Activated T-helper 17 cell treated with anti-CD3 and anti-CD28 coated beads, Interleukin-2, amount 50 U/mL, for 72 hours (primary cell): ENCODE measurements at places on chromosomes 7 and 10. TPM values are rescaled to one million over a fixed set of nuclear protein-coding genes. Genes with fewer than 3 reads are reported as not detected.
A peak's percentile ranks its signal among the peaks of the same experiment; 100 is the strongest.

The MCM10 gene
- 36.4 TPM for total RNA-seq

The MINDY4 gene
- total RNA-seq, result 1.4 TPM

The GPER1 gene
- 1.1 TPM for total RNA-seq

The LRRC61 gene
- total RNA-seq, result 61.6 TPM

The RHBDD2 gene
- total RNA-seq, result 19.3 TPM

The ANKRD2 gene
- not detected for total RNA-seq

The CLDN4 gene
- total RNA-seq, result 0.26 TPM

The ZFYVE27 gene
- total RNA-seq, result 36.8 TPM

The FGFBP3 gene
- 0.37 TPM for total RNA-seq

The EPHB4 gene
- 6.4 TPM for total RNA-seq

The DENND2A gene
- not detected for total RNA-seq

DNA sequence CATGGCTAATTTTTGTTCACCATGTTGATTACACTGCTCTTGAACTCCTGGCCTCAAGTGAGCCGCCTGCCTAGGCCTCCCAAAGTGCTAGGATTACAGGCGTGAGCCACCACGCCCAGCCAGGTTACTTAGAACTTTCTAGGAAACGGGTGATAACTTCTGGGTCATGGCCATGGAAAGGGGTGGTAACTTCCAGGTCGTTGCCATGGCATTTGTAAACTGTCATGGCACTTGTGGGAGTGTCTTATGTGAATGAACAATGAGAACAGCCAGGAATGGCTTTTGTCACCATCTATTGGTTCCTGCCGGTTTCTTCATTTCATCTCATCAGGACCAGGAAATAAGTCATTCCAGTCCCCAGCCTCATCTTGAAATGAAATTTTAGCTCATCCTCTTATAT lies 120.9 kb downstream of the SLC16A9 start:
- ATAC-seq, result no peak

DNA sequence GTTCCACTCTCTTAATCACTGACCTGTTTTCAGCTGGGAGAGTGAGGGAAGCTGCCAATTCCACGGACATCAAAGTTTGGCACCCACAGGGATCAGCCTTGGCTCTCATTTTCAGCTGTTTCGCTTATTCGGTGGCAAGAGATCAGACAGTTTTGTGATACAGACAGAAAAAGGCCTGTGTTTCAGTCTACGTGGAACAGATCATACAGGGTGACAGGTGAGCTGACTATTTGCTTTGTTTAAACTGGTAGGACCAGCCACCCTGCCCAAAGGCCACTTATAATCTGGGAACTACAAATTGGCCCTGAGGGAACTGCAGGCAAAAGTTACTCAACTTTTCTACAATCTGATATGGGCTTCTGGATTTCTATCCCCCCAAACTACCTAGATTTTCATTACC lies 128.6 kb downstream of the ZNF467 start:
- no peak for ATAC-seq

GRCh38 chr7:47791682-47792081 lies 156.6 kb downstream of the PKD1L1 start:
- ATAC-seq, result no peak

- ATAC-seq, result peak; percentile 97
These were observed 47.3 kb downstream of the LRRN3 start for GRCh38 chr7:111138193-111138569.

GRCh38 chr7:102095321-102096011 lies 191.2 kb upstream of the SH2B2 start:
- no peak for ATAC-seq

GRCh38 chr10:71184421-71184820 lies 27.9 kb upstream of the UNC5B start:
- no peak for ATAC-seq

DNA sequence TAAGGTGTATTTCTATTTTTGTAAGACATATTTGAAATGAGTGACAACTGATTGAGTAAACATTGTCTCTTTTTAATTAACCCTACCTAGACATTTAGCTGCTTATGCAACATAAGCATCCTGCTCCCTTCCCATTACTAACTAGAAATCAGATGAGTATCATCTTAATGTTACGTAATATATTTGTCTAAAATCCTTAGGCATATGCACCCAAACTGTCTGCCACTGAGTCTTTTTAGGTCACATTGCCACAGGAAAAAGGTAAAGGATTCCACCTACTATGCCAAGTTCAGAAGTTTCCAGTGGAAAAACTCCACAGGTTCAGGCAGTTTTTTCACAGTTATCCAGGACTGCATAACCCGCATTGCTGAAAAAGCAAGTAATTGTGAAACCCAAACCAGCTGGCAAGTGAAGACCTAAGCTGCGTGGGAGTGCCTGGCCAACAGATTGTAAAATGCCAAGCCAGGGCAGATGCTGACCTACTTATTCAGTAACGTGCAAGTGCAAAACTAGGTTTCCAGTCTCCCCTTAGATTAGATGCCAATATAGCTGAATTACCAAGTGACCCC lies 983.7 kb downstream of the GATA3 start:
- no peak for ATAC-seq

- ATAC-seq, result peak; percentile 2
These were observed 975 bp downstream of the GLCCI1 start for GRCh38 chr7:7969306-7970236.

DNA sequence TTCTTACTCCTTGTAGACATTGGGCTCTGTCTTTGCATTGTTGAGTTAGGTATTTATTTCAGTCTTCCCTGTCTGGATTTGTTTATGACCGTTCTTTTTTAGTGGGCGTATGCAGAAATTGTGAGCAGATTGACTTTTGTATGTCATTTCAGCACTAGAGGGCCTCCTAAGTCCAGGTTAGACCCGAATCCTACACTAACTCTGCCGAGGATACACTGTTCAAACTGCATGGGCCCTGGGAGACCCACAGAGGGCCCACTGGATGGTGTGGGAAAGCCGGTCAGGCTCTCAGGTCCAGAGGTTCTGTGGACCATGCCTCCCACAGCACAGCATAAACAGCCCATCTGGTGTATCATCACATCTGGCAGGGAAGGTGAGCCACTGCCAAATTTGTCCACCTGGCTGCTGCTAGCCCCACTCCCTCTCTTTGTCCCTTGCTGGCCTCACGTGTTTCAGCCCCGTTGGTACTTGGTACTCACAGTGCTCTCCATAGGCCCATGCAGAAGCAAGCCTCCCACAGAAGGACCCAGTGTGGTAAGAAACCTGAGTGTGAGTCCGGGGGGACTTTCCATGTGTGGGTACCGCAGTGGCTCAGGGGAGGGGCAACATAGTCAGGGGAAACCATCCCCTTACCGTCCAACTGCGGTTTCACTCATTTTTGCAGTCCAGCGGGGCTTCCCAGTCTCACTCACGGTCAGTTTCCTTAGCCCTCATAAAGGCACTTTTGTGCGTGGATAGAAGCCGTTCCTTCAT lies 112.8 kb downstream of the APBB1IP start:
- no peak for ATAC-seq

DNA sequence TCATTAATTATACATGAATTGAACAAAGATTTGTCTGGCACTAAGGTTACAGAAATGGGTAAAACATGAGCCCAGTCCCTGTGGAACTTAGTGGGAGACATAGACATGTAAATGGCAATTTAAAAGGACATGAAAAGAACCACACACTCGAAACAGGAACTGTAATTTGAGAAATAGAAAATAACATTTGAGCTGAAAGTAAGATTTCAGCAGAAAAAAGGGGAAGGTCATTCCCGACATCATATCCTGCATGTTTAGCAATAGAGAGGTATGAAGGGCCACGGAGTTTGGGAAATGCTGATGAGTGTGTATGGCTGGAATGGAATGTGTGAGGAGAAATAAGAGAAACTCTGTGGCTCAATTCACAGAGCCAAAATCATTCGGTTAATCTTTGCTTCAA lies 175.4 kb upstream of the AHR start:
- ATAC-seq, result no peak

DNA sequence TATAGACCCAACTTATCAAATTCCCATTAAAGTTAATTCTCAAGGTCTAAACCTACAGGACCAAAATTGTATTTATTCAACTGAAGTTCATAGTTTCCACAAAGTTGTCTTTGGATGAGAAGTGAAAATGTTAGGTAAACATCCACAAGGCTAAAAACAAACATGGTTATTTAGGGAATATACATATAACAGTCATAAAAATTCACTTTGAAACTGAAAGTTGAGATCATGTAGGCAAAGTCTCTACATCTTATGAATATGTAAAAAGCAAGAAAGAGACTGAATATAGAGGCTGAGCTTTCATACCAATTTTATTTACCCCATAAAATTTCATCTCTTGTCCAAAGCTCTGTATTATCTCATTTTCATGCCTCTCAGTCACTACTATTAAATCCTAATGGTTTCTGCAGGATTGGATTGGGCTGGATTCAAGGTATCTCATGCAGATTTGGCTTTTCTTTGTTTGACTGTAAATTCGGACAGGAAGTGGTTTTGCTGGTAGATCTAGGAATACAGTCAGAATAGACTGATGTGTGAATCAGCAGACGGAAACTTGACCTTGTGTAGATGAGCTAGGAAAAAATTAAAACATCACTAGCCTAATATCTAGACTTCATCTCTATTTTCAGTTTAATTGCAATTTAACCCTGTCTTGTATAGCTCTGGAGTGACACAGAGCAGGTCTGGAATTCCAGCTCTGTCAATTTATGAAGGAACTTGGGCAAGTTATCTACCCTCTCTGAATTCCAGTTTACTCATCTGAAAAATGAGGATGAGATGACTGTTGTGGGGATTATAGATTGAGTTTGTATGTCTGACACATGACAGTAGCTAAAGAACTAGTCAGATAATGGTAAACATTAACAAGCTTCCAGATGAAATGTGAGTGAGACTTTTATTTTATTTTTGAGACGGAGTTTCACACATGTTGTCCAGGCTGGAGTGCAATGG lies 27.3 kb upstream of the SKAP2 start:
- ATAC-seq, result no peak

GRCh38 chr7:36190447-36191291 lies 37.6 kb downstream of the EEPD1 start:
- no peak for ATAC-seq

- ATAC-seq, result no peak
These were observed 83.1 kb upstream of the HABP2 start for GRCh38 chr10:113469796-113470195.

DNA sequence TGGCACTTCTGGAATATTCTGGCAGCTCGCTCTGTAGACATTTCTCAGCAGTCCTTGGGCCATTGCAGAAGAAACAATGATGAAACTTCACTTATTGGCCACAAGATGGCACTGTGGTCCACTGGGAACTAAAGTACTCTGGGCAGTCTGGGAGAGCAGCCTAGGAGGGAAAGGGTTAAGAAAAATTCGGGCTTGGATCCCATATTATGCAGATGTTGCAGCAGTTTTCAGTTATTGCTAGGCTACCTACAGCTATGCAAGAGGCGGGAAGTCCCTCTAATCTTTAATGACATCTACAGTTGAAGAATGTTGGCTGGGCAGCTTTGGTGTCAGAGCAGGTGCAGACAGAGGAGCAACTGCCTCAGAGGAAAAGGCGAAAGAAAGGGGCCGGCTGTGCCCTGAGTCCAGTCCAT lies 201.7 kb upstream of the PRSS58 start:
- peak; percentile 65 for ATAC-seq

DNA sequence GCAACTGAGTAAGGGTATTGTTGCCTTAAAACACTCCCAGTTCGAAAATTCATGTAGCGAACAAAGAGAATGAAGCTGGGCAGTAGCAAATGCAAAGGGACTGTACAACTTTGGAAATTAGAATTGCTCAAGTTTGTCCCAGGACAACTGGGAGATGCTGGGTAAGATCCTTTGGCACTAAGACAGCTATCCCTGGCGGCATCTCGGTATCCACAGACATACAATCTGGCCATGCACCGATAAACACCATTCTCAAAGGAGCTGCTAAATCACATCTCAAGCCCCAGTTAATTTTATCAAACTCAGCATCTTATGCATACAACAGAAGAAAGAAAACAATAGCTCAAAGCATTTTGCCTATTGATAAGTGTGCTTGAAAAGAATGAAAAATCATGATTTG lies 177.3 kb downstream of the AMPH start:
- no peak for ATAC-seq

DNA sequence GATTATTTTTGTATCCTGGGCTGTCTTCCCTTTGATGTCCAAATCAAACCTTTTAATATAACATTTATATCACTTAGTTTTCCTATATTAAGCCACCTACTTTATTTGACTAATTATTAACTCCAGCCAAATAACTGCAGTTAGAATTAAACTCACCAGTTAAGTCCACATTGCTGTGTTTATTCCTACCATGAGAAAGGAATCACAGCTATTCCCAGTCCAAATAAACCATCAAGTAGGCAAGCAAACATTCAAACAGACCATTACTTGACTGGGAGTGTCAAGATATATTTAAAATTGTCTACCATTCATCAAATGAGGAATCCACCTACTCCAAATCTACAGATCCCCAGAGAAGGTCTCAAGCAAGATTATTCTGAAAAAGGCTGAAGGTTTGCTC lies 22.4 kb downstream of the PDE1C start:
- ATAC-seq, result no peak

DNA sequence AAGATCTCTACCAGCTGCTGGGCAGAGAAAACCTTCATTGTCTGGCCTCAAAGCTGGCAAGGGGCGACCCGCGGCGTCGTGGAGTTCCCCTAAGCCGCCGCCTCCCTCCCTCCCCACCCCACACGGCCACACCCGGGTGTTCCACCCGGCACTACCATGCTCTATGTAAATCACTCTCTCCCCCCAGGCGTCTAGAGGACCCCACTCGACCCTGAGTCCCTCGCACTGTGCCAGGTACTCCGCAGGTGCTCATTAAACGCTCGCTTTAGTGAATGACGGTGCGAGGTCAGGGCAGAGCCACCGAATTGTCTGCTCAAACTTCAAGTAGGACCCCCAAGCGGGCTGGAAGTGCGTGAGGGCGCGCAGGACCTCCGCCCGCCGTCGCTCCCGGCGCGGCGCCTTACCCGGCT lies 628 bp downstream of the PARP12 start:
- peak; percentile 5 for ATAC-seq

DNA sequence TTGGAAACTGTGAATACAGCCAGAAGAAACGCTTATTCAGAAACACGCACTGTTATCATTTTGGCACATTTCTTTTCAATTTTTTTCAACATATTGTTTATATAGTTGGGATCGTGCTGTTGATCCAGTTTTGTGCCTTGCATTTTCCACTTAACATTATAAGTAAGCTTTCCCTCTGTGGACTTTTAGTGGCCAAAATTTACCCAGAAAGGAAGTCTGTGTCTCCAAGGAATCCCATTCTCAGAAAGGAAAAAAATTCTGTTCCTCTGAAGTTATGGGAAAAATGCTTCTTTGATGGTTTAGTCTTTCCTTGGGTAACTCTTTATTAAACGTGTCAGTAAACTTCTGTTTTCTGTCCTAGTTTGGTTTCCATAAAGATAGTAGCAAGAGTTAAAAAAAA lies 280.0 kb downstream of the REEP3 start:
- no peak for ATAC-seq

DNA sequence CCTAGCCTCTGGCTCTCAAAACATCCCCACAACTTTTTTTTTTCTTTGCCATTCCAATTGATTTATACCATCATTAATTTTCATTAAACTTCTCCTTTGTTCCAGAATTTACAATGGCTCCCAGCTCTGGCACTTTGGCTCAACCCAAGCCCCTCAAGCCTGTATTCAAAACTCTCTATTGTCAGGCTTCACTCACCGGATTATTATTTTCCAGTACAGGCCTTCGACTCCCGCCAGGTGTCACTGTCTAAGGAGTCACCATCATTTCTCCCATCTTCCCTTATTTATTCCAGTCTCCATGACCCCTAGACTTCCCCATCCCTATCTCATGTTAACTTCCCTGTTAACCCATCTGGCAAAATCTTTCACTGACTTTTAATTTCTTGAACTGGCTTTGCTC lies 67.8 kb downstream of the HIPK2 start:
- ATAC-seq, result no peak
